Activated CD4-positive, alpha-beta T cell treated with anti-CD3 and anti-CD28 coated beads for 4 hours (primary cell): ENCODE measurements at places on chromosomes 4 and X.
A peak's percentile ranks its signal among the peaks of the same experiment; 100 is the strongest.

- DNase-seq, result no peak
Measured at GRCh38 chr4:120829113-120829831, 93.3 kb downstream of the PRDM5 start.

- DNase-seq, result no peak
Measured at GRCh38 chr4:115852767-115853091, 739.3 kb upstream of the NDST4 start.

DNA sequence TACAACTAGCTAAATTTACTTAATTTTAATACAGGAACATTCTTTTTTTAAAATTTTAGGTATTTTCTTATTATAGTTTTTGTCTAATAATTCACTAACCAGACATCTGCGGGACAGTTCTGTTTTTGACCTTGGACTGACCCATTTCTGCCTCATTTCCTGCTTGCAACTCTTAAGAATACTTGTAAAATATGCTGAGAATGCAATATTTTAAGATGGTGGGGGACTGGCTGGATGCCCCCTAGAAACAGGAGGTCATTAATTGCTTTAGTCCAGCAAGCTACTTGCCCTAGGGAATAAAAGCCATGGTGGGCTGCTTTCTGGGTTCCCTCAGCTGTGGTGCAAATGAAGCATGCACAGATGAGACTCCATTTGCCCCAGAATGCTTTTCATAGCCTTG is 2348.4 kb downstream of the PCDH7 start:
- DNase-seq, result no peak

DNA sequence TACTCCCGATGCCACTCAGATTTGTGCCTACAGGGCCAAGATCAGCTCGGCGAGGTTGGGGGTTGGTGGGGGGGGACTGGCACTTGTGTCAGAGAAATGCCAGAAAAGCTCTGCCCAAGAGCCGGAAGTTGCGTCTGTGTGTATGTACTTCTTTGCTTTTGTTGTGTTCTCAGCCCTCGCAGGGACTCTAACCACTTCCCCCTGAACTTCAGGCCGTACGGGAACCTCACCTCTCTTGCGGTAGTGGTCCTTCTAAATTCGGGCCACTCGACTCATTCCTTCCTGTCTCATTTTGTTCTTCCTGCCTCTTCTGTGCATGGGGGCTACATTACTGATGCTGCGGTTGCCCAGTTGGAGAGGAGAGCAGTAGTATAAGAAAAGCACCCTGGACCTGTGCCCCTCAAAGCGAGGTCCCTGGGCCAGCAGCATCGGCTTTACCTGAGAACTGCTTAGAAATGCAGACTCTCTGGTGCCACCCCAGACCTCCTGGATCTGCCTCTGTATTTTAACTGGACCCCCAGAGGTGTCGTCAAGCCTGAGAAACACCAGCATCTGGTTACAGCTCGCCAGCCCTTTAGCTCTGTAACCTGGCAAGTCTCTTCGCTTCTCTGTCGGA is 146.3 kb upstream of the RPS6KA3 start:
- DNase-seq, result peak; percentile 17

GRCh38 chrX:69027181-69028005 is 137.9 kb downstream of the PJA1 start:
- no peak for DNase-seq

- DNase-seq, result no peak
Measured at GRCh38 chr4:140157341-140157740, 3.4 kb upstream of the MAML3 start.

- DNase-seq, result no peak
Measured at GRCh38 chr4:83393908-83394307, 59.3 kb upstream of the HPSE start.

GRCh38 chr4:132642016-132642817 is 506.9 kb upstream of the PCDH10 start:
- DNase-seq, result no peak
